ENCODE measurements at places on chromosomes 11 and 22. TPM values are rescaled to one million over a fixed set of nuclear protein-coding genes. Genes with fewer than 3 reads are reported as not detected.
A peak's percentile ranks its signal among the peaks of the same experiment; 100 is the strongest.

- H3K36me3 ChIP-seq, result peaks cover 14% of the 10 kb centered on the region
- no peaks in the 10 kb centered on the region for H3K27me3 ChIP-seq
- H3K4me1 ChIP-seq, result peaks cover 13% of the 10 kb centered on the region
- no peak for DNase-seq
Measured at GRCh38 chr22:24185001-24185500, 3.8 kb downstream of the SUSD2 start.

OR51B2 gene
- total RNA-seq, result 1.9 TPM

MAPK8IP1 gene
- total RNA-seq, result 15.4 TPM

SOX10 gene
- total RNA-seq, result 0.54 TPM

GRCh38 chr11:898143-898511, 12.5 kb downstream of the CHID1 start:
- DNase-seq, result peak; percentile 52
- H3K4me3 ChIP-seq, result no peak overlapping the region
- H3K4me1 ChIP-seq, result no peaks in the 10 kb centered on the region

MMP12 gene
- total RNA-seq, result 16.9 TPM

- H3K4me3 ChIP-seq, result no peak overlapping the region
- H3K36me3 ChIP-seq, result no peaks in the 10 kb centered on the region
- no peaks in the 10 kb centered on the region for H3K4me1 ChIP-seq
- no peaks in the 10 kb centered on the region for H3K27me3 ChIP-seq
- DNase-seq, result no peak
- no peak overlapping the region for H3K27ac ChIP-seq
Measured at GRCh38 chr11:132464939-132465338, 1067.4 kb downstream of the OPCML start.

GRCh38 chr11:93034723-93035039, 65.2 kb downstream of the MTNR1B start:
- no peaks in the 10 kb centered on the region for H3K36me3 ChIP-seq
- H3K4me1 ChIP-seq, result no peaks in the 10 kb centered on the region
- no peak overlapping the region for H3K27ac ChIP-seq
- no peak overlapping the region for H3K4me3 ChIP-seq
- H3K27me3 ChIP-seq, result no peaks in the 10 kb centered on the region
- no peak for DNase-seq

DNA sequence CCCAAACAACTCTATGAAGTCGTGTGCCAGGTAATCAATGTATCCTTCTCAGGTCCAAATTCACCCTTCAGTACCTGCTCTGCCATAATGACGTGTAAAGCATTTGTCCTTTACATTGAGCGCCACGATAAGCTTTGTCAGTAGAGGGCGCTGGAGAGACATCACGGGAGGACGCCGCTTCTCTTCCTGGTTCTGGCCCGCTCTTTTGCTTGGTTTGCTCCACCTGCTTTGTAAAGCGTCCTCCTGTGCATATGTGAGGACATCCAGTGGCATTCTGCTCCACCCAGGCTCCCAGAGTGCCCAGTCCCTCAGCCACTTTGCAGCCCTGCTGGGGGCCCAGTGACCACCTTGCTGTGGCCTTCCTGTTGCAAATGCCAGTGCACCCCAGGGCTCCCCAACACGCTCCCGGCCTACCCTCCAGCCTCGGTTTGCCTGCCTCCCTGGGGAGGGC, 61.1 kb downstream of the WT1 start:
- H3K4me3 ChIP-seq, result no peak overlapping the region
- DNase-seq, result peak; percentile 41
- no peak overlapping the region for H3K27ac ChIP-seq
- no peaks in the 10 kb centered on the region for H3K36me3 ChIP-seq

- DNase-seq, result no peak
- no peak overlapping the region for H3K27ac ChIP-seq
- H3K27me3 ChIP-seq, result no peaks in the 10 kb centered on the region
- H3K4me1 ChIP-seq, result peaks cover 3% of the 10 kb centered on the region
- no peak overlapping the region for H3K4me3 ChIP-seq
Measured at GRCh38 chr11:117891362-117891761, 14.9 kb upstream of the FXYD6 start.

- H3K27ac ChIP-seq, result no peak overlapping the region
- H3K4me1 ChIP-seq, result peaks cover 2% of the 10 kb centered on the region
- H3K27me3 ChIP-seq, result no peaks in the 10 kb centered on the region
- H3K36me3 ChIP-seq, result no peaks in the 10 kb centered on the region
Measured at GRCh38 chr11:71155846-71156245, 96.5 kb downstream of the SHANK2 start.

BATF2 gene
- total RNA-seq, result 6.3 TPM

PRMT3 gene
- 12.3 TPM for total RNA-seq

DTX4 gene
- total RNA-seq, result 51.6 TPM

DNA sequence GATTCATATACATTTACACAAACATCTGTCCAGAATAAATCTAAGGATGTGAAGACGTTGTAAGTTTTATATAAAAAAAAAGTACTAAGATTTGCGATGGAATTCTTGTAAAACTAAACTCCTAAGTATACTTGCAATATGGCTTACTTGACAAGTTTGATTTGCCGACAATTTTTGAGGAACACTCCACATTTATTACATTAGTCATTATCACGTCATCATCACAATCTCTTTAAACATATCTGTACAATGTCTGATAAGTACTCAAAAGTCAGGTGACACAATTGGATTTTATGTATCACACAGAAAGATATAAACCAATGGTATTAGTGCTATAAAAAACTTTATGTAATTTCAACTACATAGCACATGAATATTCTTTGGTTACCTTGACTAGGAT, 30.4 kb downstream of the IMMP1L start:
- no peak for DNase-seq
- no peaks in the 10 kb centered on the region for H3K36me3 ChIP-seq
- H3K4me1 ChIP-seq, result no peaks in the 10 kb centered on the region

UCP3 gene
- 1.7 TPM for total RNA-seq

GRCh38 chr11:108616549-108616948, 23.0 kb upstream of the EXPH5 start:
- H3K4me1 ChIP-seq, result no peaks in the 10 kb centered on the region
- no peak overlapping the region for H3K27ac ChIP-seq
- H3K4me3 ChIP-seq, result no peak overlapping the region
- H3K27me3 ChIP-seq, result no peaks in the 10 kb centered on the region
- DNase-seq, result no peak

GRCh38 chr11:96324912-96325311, 18.1 kb downstream of the MAML2 start:
- no peak overlapping the region for H3K4me3 ChIP-seq
- H3K36me3 ChIP-seq, result no peaks in the 10 kb centered on the region
- no peaks in the 10 kb centered on the region for H3K27me3 ChIP-seq
- peak overlapping the region; percentile 33 for H3K27ac ChIP-seq
- peaks cover 5% of the 10 kb centered on the region for H3K4me1 ChIP-seq

- H3K4me1 ChIP-seq, result no peaks in the 10 kb centered on the region
- H3K27ac ChIP-seq, result no peak overlapping the region
- peaks cover 3% of the 10 kb centered on the region for H3K27me3 ChIP-seq
- no peak for DNase-seq
- no peak overlapping the region for H3K4me3 ChIP-seq
Measured at GRCh38 chr11:32487270-32487669, 51.9 kb upstream of the WT1 start.

- H3K4me1 ChIP-seq, result no peaks in the 10 kb centered on the region
- peak; percentile 69 for DNase-seq
Measured at GRCh38 chr22:31611061-31611760, 50.8 kb downstream of the PISD start.

GRCh38 chr11:17630936-17631335, 83.9 kb downstream of the OTOG start:
- no peak overlapping the region for H3K4me3 ChIP-seq
- no peak for DNase-seq
- H3K27ac ChIP-seq, result no peak overlapping the region
- H3K36me3 ChIP-seq, result no peaks in the 10 kb centered on the region
- H3K27me3 ChIP-seq, result no peaks in the 10 kb centered on the region

OR5B21 gene
- total RNA-seq, result not detected

DNA sequence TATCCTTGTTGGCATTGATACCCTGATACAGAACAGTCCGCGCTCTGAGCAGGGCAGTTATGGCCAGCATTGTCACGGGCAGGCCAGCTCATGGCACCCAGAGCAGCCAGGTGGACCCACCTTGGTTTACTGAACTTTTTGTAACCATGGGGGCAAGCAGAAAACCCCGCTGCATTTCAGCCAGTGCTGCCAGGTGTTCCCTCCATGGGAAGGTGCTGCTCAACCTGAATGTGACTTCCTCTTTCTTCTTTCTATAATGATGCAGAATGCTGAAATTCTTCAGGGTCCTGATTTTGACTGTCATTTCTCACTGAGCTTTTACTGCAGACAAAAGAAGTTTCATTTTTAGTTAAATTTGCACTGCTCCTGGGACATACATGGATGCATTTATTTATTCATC, 35.6 kb upstream of the CABP7 start:
- no peaks in the 10 kb centered on the region for H3K4me1 ChIP-seq
- H3K27me3 ChIP-seq, result no peaks in the 10 kb centered on the region
- DNase-seq, result no peak

DNA sequence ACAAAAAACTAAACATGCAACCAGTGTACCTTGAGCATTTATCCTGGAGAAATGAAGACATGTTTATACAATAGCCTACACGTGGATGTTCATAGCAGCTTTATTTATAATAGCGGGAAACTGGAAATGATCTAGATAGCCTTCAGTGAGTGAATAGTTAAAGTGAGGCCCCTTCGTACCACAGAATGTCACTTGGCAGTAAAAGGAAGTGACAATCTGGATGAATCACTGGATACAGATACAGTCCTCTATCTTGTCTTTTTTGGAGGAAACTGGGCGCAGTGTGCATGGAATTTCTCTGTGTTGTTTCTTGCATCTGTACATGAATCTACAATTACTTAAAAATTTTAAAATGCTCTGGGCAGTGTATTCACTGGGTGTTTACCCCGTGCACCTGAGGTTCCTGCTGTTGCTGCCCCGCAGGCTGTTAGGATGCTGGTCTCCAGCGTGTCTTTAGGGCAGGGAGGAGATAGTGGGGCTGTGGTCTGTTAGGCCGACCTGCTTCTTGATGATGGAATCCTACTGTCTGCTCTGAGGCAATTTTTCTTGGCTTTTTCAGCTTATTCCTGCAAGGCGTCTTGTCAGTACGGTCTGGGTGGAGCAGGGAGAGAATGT, 23.2 kb downstream of the DERL3 start:
- H3K36me3 ChIP-seq, result peaks cover 32% of the 10 kb centered on the region
- no peak overlapping the region for H3K4me3 ChIP-seq
- no peak for DNase-seq
- no peaks in the 10 kb centered on the region for H3K4me1 ChIP-seq
- no peak overlapping the region for H3K27ac ChIP-seq
- no peaks in the 10 kb centered on the region for H3K27me3 ChIP-seq

- H3K4me1 ChIP-seq, result peaks cover 18% of the 10 kb centered on the region
- H3K36me3 ChIP-seq, result peaks cover 18% of the 10 kb centered on the region
- no peak overlapping the region for H3K27ac ChIP-seq
Measured at GRCh38 chr11:46667043-46667481, 33.4 kb downstream of the ARHGAP1 start.

C11orf58 gene
- 219 TPM for total RNA-seq

RASD2 gene
- total RNA-seq, result 1.1 TPM

Data from lung (tissue), 17 donors.